Activated CD4-positive, CD25-positive, alpha-beta regulatory T cell treated with anti-CD3 and anti-CD28 coated beads, Interleukin-2, amount 50 U/mL, for 16 hours (primary cell): ENCODE measurements at places on chromosomes 7 and 10.

- no peak for DNase-seq
Measured at GRCh38 chr10:14487488-14487883, 156.8 kb upstream of the FRMD4A start.

DNA sequence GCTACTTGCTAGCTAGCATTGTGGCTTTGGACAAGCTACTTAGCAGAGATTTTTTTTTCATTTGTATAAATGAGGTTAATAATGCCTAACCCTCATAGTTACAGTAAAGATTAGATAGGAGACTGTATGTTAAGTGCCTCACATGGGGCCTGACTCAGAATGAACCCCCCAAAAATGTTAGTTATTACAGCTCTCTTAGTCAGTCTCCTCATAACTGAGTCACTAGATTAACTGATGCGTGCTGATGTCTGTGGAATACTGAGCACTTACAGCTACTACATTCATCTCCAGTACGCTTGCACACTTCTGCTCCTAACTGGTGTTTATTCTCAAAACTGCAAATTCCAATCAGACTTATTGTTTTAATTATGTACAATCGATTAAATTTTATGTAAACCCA is 315.3 kb downstream of the SNX13 start:
- DNase-seq, result no peak

GRCh38 chr7:22385326-22385725 is 28.4 kb upstream of the RAPGEF5 start:
- no peak for DNase-seq

- no peak for DNase-seq
Measured at GRCh38 chr7:150940431-150941102, 37.6 kb downstream of the KCNH2 start.

GRCh38 chr7:70577078-70577477 is 554.9 kb upstream of the GALNT17 start:
- DNase-seq, result no peak

DNA sequence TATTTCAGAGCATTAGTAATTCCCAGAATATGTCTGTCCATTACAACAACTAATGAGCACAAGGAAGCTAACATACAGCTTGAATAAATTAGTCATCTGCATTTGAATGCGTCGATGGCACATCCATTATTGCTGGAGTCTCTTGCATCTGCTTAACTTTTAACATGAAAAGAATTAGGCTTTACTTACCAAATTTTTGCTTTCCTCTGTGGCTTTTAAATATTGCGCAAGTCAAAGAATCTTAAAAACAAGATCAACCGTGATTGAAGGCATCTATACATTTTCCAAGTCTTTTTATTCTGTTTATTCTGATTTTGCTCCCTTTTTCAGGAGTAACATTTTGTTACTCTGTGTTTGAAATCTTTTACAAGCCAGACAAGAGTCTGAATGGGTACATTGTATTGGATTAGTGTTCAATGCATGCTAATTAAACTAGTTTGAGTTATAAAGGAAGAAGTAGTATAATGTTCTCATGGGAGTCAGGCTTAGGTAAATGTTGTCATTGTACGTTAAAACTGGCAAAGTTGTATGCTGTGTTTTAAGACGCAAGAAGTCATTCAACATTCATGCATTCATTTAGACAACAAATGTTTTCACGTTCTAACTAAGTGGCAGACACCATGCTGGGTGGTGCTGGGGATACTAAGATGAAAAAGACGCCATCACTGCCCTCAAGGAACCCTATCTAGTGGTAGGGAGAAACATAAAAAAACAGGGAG is 4.0 kb upstream of the CACNB2 start:
- DNase-seq, result no peak

GRCh38 chr7:36985866-36986400 is 261.6 kb upstream of the AOAH start:
- DNase-seq, result no peak

- DNase-seq, result no peak
Measured at GRCh38 chr7:148540041-148540738, 50.4 kb upstream of the C7orf33 start.

- no peak for DNase-seq
Measured at GRCh38 chr7:47320296-47320695, 261.6 kb downstream of the TNS3 start.

GRCh38 chr7:154928136-154929005 is 74.6 kb downstream of the PAXIP1 start:
- DNase-seq, result no peak

DNA sequence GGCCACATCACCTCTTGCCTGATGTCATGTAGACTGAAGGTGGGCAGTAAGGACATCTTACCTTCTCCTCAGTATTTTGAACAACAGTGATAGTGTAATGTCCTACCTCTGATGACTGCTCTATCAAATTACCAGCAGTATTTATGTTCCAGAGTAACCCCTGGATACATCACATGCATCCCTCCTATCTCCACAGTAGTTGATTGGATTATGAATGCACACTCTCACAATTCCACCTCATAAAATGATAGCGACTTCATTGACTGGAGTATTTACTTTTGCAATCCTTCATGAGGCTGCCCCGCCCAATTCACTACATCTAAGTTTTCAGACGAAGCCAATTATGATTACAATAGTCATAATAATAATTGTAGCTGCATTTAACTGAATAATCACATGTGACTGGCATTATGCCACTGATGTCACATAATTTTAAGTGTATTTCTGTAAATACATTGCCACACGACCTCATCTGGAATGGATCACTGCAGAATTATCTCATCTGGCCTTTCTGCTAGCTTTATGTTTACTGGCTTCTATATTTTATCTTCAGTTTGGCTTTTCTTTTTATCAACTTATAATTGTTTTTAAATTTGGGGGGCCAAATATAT is 268.9 kb downstream of the SLC25A13 start:
- DNase-seq, result no peak

GRCh38 chr10:84185526-84186175 is 8.7 kb upstream of the CDHR1 start:
- no peak for DNase-seq

DNA sequence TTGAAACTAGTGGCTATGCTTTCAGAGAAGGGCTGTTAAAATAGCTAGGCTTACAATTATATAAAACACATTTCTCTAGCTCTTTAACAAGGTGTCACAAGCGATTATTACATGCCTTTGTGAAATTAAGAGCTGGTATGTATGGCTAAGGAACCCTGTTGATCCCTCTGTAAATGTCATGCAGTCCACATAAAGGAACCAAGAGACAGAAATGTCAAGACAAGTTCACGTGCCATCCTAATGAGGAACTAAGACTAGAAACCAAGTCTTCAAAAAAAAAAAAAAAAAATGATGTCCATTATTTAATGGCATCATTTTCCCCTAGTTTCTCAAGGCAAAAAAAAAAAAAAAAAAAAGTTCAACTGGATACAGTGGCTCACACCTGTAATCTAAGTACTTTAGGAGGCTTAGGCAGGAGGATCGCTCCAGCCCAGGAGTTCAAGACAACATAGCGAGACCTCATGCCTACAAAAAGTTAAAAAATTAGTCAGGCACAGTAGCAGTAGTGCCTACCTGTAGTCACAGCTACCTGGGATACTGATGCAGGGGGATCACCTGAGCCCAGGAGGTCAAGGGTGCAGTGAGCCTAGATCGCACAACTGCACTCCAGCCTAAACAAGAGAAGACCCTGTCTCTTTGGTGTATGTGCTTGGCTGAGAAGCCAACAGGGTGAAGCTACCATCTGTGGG is 63.4 kb downstream of the SRPK2 start:
- no peak for DNase-seq

GRCh38 chr7:143463556-143463955 is 14.1 kb upstream of the TAS2R41 start:
- no peak for DNase-seq

DNA sequence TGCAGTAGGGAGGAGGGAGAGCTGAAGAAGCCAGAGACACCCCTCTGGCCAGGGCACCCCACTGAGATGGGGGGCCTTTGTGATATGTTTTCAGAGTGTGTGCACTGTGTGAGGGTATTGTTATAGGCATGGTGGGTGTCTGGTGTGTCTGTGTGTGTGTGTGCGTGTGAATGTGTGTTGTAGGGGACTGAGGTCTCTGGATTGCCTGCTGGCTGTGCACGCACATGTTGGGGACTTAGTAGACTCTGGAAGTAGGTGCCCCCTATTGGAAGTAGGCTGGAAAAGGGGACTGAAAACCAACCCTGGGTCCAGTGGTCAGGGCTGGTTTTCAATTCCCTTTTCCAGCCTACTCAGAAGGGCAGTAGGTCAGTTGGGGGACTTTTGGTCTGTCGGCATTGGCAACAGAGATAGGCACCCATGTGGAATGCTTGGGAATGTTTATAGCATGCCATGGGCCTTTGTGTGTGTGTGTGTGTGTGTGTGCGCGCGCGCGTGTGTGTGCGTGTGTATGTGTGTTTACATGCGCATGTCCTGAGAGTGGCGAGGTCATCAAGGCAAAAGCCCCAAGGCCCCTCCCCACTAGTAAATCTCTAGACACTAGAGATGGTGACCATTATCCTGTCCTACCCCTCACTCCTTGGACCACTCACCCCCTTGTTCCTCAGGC is 78.8 kb downstream of the HIF1AN start:
- no peak for DNase-seq

DNA sequence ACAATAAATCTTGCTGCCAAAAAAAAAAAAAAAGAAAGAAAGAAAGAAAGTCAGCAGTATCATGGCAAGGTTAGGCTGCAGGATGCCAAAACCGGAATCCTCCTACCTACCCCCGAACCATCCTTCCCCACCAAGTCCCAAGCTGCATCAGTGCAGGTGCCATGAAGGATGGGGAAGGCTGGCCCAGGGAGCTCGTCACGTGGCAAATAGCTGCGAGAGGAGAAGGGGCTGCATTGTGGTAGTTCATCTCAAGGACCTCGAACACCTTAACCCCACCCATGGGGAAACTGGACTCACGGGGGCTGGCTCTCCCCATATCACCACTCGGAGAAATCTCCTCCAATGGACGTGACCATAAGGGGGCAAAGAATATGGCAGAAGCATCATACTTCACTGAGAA is 86.2 kb downstream of the TACC2 start:
- DNase-seq, result no peak

- no peak for DNase-seq
Measured at GRCh38 chr7:138618933-138619332, 82.2 kb downstream of the SVOPL start.

DNA sequence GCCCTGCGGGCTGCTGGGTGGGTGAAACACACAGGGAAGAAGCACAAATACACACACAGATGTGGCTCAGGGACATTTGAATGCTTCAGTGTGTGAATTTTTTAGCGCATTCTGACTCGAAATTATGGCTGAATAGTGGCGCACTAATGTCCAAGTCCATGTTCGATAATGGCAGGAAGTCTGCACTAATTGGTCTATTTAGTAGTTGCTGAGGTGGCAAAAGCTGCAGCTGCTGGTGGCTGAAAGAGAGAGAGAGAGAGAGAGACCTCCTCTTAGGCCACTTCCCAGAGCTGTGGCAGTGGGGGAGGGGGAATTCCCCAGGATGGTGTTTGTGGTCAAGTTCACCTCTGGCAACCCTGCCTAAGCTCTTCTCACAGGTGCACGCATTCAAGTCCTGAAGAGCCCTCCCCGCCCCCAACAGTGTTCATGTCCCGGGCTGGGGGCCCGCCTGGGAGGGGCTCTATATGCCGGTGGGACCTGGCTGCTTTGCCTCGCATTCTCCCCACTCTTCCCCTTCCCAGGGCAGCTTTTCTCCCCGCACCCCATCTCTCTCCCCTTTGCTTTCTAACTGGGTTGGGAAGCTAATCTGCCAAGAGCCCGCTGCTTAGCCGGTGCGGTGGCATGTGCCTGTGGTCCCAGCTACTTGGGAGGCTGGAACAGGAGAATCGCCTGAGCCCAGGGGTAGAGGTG is 6.0 kb upstream of the MNX1 start:
- no peak for DNase-seq

DNA sequence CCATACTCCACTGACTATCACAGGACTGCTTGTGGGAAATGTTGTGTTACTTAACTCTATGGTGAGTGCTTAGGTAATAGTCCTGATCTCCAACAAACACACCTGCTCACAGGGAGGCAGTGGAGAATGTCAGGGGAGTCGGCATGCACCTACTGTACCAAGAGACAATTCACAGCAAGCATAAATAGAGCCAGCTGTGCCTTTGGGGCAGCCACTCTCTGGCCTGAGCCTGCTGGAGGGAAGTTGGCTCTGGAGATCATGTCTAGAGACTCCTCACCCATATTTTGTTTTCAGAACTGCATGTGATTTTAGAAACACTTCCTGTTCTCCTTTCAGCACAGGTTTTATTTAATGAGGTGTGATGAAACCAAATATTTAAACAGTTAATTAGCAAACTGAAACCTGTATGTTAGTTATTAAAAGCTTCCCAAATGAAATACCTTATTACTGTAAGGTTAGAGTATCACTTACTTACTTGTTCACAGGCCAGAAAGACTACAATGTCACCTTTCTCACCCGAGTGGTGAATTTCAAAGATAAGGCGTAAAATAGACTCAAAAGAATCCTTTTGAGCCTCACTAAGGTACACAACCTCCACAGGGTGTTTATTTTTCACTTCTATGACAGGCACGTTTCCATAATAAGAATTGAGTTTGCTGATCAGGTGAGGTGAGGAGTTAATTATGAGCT is 21.8 kb downstream of the DHX32 start:
- no peak for DNase-seq

DNA sequence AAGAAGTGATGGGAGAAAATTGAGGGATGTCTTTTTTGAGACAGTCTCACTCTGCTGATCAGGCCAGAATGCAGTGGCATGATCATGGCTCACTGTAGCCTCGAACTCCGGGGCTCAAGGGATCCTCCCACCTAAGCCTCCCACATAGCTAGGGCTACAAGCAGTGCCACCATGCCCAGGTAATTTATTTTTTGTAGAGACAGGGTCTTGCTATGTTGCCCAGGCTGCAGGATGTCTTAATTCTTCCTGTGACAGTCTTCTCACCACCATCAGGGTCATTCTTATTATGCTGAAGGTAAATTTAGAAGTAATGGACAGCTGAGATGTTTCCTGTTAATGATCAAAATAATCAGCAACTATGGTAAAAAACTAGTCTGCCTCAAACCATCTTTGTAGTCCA is 7.1 kb downstream of the DNAJC9 start:
- no peak for DNase-seq

DNA sequence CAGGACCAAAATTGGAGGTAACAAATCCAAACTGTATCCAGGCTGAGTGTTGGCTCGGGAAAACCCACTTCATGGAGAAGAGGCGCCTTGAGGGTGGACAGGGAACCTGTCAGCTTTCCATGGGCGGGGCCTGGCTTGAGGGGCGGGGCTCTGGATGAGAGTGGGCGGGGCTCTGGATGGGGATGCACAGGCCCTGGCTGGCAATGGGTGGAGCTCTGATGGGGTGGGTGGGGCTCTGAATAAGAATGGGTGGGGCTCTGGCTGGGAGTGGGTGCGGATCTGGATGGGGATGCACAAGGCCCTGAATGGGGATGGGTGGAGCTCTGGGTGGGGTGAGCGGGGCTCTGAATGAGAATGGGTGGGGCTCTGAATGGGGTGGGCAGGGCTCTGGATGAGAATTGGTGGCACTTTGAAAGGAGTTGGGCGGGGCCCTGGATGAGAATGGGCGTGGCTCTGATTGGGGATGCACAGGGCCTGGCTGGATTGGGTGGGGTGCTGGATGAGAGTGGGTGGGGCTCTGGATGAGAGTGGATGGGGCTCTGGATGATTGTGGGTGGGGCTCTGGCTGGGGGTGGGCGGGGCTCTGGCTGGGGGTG is 96.6 kb upstream of the NPTX2 start:
- DNase-seq, result no peak

GRCh38 chr7:151628846-151629604 is 109.3 kb upstream of the RHEB start:
- DNase-seq, result no peak
